ENCODE measurements at places on chromosomes 11 and 22. TPM values are rescaled to one million over a fixed set of nuclear protein-coding genes. Genes with fewer than 3 reads are reported as not detected.
A peak's percentile ranks its signal among the peaks of the same experiment; 100 is the strongest.

- peak; percentile 68 for DNase-seq
Measured at GRCh38 chr11:72752088-72752914, at the start of gene ARAP1. Gene ARAP1 (minus strand): TSS chr11:72752408. CDS start chr11:72727128, 25,280 bp downstream.

Gene MPEG1
- 13.3 TPM for polyA plus RNA-seq

Gene JAML
- polyA plus RNA-seq: 3.8 TPM

Gene RBM4B
- 38.4 TPM for polyA plus RNA-seq

DNA sequence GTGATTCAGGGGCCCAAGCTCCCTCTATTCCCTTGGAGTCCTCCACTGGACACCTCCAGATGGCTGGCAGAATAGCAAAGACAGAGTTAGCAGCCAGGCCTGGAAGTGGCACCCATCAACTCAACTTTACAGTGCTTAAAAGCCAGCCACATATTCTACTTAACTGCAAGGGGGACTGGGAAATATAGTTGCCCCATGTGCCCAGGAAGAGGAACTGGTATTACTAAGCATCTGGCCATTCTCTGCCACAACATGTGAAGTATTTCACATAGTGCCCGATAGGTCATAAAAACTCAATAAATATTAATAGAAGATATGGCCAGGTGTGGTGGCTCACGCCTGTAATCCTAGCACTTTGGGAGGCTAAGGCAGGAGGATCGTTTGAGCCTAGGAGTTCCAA is 5.5 kb upstream of the IL10RA start:
- no peak for DNase-seq

Gene IFITM10
- polyA plus RNA-seq: 0.17 TPM

- DNase-seq: no peak
Measured at GRCh38 chr22:37627545-37627944, 11.9 kb upstream of the SH3BP1 start.

- peak; percentile 85 for DNase-seq
Measured at GRCh38 chr22:39534591-39535356, 2.2 kb upstream of the RPS19BP1 start.

- no peak for DNase-seq
Measured at GRCh38 chr22:20063271-20064139, 16.5 kb upstream of the DGCR8 start.

GRCh38 chr11:83006877-83007330 is 64.8 kb downstream of the RAB30 start:
- DNase-seq: no peak

DNA sequence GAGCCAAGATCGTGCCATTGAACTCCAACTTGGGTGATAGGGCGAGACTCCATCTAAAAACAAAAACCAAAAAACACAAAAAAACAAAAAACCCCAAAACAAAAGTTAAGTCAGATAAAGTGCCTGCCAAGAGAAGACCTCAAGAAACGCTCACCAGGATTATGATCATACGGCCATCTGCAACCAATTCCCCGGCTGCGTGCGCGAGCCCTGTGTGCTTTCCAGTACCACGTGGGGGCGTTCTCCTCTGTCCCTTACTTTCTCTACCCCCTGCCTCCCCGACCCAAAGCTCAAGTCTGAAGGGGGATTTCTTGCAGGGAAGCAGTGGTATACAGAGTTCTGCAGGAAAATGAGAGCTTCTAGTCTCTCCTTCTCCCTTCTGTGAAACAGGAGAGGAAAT is 10.5 kb upstream of the RPS19BP1 start:
- DNase-seq: no peak

- no peak for DNase-seq
Measured at GRCh38 chr11:1869427-1870325, 16.8 kb downstream of the LSP1 start.

DNA sequence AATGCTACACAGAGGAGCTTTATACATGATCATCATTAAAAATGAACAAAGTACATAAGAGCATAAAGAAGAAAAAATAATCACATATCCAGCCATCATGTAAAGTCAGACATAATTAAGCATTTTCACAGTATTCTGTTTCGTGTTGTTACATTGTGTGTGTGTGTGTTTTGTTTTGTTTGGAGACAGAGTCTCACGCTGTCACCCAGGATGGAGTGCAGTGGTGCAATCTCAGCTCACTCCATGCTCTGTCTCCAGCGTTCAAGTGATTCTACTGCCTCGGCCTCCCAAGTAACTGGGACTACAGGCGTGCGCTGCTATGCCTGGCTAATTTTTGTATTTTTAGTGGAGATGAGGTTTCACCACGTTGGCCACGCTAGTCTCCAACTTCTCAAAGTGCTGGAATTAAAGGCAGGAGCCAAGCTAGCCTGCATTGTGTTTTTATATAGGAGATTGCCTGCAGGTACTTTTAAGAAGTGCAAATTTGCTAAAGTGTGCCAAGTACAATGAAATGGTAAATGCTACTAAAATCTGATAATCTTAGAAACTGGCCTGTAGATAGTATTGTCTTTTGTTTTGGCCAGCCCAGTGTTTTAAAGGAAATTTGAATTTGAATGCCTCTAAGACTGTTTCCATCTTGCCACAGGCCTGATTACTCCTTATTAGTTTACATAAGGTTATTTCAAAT is 7.8 kb downstream of the CTSC start:
- DNase-seq: no peak

Gene MS4A6E
- polyA plus RNA-seq: not detected

GRCh38 chr11:102770191-102770590 is 10.2 kb downstream of the MMP10 start:
- no peak for DNase-seq

All from muscle of back (tissue), 13 donors.